ENCODE measurements at places on chromosomes 4 and X. TPM values are rescaled to one million over a fixed set of nuclear protein-coding genes. Genes with fewer than 3 reads are reported as not detected.

DNA sequence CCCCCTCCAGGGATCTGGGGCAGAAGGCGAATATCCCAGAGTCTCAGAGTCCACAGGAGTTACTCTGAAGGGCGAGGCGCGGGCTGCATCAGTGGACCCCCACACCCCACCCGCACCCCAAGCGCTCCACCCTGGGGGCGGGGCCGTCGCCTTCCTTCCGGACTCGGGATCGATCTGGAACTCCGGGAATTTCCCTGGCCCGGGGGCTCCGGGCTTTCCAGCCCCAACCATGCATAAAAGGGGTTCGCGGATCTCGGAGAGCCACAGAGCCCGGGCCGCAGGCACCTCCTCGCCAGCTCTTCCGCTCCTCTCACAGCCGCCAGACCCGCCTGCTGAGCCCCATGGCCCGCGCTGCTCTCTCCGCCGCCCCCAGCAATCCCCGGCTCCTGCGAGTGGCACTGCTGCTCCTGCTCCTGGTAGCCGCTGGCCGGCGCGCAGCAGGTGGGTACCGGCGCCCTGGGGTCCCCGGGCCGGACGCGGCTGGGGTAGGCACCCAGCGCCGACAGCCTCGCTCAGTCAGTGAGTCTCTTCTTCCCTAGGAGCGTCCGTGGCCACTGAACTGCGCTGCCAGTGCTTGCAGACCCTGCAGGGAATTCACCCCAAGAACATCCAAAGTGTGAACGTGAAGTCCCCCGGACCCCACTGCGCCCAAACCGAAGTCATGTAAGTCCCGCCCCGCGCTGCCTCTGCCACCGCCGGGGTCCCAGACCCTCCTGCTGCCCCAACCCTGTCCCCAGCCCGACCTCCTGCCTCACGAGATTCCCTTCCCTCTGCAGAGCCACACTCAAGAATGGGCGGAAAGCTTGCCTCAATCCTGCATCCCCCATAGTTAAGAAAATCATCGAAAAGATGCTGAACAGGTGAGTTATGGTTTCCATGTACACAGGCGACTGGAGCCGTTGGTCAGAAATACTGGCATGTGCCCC, at the start of gene CXCL1:
CXCL1 (plus strand) TSS at position 264 of the 926 bp plus-strand sequence; CDS start at position 342, 78 bp downstream.
- DNase-seq = peak; percentile 66

- no peak for DNase-seq
Observed at GRCh38 chrX:12894074-12895030, 12.1 kb upstream of the TLR8 start.

The UNC5C gene
- total RNA-seq = 9.8 TPM

The HSFX2 gene
- total RNA-seq = not detected

GRCh38 chr4:59540311-59540710, 1659.8 kb upstream of the ADGRL3 start:
- DNase-seq = no peak

The MID2 gene
- total RNA-seq = 52.2 TPM

The CNKSR2 gene
- total RNA-seq = 2.7 TPM

GRCh38 chr4:121675715-121676114, 21.1 kb downstream of the ANXA5 start:
- DNase-seq = no peak

The CT45A2 gene
- total RNA-seq = not detected

The HHIP gene
- total RNA-seq = 2.8 TPM

The CYP2U1 gene
- 6.7 TPM for total RNA-seq

The PRSS12 gene
- 32.6 TPM for total RNA-seq

- DNase-seq = no peak
Observed at GRCh38 chr4:6892190-6892908, 17.3 kb upstream of the TBC1D14 start.

DNA sequence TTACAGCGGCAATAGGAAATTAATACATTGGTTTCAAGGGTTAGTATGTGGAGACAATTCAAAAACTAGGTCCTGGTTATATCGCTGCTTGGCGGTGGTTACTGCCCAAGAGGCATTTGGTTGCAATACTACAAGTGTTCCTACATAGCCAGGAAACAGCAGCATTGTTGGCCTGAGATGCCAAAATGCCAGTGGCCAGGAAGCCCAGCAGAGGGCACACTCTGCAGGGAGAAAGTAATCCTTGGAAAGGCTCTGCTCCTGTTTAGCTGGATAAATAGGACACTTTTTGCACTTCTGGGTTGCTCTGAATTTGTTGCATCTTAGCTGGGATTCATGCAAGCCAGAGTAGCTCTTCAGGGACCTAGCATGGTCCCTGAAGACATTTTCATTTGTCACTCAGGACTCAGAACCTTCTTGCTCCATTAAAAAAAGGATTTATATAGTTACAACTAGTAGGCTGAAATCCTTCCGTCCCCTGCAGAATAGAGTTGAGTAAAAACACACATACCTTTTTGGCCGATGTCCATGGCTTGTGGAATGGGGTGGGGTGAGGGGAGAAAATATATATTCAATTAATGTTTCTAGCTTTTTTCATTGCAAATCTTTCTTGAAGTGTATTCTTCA, 8.1 kb upstream of the GPR119 start:
- peak; percentile 28 for DNase-seq

GRCh38 chr4:65046192-65047133, 623.8 kb downstream of the EPHA5 start:
- peak; percentile 40 for DNase-seq

- DNase-seq = no peak
Observed at GRCh38 chrX:10399043-10399741, 221.2 kb downstream of the MID1 start.

GRCh38 chr4:40484346-40485090, 145.1 kb downstream of the RBM47 start:
- DNase-seq = peak; percentile 48

DNA sequence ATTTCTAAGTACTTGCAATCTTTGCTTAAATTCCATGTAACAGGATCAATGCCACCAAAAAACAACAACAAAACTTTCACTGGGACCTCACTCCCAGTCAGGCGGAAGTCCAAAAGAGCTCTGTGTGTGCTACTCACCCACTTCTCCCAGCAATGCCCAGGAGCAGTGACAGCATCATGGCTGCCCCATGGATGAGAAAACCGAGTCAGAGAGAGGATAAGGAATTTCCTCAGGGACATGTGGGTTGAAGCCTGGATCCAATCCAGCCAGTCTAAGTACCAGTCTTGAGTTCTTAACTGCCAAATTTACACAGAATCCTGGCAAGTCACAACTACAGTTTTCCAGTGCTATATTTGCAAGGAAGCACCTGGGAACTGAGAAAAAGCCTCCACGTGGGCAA, 64.5 kb downstream of the STX18 start:
- no peak for DNase-seq

The CLCN4 gene
- 7.0 TPM for total RNA-seq

DNA sequence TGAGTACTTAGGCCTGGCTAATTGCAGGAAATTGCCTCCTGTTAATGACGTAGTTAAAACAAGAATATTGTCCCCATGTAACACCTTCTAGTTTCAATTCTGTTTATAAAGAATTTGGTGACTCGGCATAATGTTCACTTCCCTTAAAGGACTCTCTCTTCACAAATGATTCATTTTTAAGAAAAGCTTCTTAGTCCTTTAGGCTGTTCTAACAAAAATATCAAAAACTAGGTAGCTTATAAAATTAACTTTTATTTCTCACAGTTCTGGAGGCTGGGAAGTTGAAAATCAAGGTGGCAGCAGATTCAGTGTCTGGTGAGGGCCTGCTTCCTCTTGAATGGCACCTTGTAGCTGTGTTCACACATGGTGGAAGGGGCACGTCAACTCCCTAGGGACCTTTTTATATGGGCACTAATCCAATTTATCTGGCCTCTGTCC, 23.8 kb downstream of the COL25A1 start:
- no peak for DNase-seq

- DNase-seq = no peak
Observed at GRCh38 chr4:123125477-123125876, 203.1 kb upstream of the NUDT6 start.

The ARR3 gene
- total RNA-seq = not detected

The SLITRK2 gene
- total RNA-seq = under 0.01 TPM

The GDPD2 gene
- total RNA-seq = 0.17 TPM

DNA sequence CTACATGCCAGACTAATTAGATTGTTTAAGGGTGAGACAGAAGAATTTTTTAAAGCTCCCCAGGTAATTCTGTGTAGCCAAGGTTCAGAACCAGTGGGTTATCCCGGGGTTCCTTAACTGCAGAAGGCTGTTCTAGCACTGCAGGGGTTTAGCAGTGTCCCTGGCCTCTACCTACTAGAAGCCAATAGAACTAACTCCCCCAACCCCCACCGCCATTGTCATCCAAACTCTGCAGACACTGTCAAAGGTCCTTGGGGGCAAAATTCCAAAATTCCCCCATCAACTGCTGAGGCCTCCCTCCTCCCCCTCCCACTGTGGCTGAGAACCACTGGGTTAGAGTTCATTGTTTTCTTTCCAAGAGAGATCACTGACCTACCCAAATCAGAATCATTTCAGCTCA, 66.4 kb downstream of the MOSPD2 start:
- DNase-seq = no peak

GRCh38 chrX:20829665-20830491, 544.3 kb upstream of the CNKSR2 start:
- peak; percentile 54 for DNase-seq

GRCh38 chr4:40423735-40424134, 88.6 kb downstream of the CHRNA9 start:
- DNase-seq = no peak

DNA sequence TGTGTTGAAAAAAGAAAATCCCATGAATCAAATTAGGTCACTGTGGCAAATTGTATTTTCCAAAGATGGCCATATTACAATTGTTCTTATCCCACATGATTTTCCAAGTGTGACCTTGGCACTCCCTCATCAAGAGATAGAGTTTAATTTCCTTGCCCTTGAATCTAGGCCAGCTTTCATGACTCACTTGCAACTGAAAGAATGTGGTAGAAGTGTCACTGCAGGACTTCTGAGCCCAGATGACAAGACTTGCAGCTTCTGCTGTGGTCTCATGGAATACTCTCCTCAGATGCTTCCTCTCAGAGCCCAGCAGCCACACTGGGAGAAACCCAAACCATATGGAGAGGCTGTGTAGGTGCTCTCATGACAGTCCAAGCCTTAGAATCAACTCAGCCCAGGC, 139.0 kb downstream of the ADAMTS3 start:
- no peak for DNase-seq

The PDE5A gene
- total RNA-seq = 4.3 TPM

- no peak for DNase-seq
Observed at GRCh38 chrX:136865270-136866158, 15.0 kb downstream of the RBMX start.

DNA sequence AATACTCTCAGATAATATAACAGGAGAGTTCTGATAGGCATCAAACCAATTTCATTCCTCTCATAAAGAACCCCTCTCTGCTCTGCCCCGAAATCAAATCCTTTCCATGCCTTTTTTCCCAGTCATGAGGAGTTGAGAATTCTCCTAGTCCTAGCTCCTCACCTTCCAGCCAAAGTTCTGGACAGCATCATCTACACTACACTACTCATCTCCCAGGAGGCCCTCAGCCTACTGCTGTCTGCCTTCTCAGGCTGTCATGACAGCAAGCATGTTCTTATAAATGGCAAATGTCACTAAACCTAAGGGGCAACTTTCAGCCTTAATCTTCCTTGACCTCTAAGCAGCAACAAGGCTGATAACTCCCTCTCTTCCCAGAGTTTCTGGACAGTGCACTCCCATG, 26.6 kb downstream of the MAPK10 start:
- no peak for DNase-seq

GRCh38 chr4:56619160-56619559, 61.9 kb downstream of the HOPX start:
- DNase-seq = peak; percentile 8

GRCh38 chr4:132763465-132763864, 385.6 kb upstream of the PCDH10 start:
- DNase-seq = no peak

The VCX gene
- not detected for total RNA-seq

DNA sequence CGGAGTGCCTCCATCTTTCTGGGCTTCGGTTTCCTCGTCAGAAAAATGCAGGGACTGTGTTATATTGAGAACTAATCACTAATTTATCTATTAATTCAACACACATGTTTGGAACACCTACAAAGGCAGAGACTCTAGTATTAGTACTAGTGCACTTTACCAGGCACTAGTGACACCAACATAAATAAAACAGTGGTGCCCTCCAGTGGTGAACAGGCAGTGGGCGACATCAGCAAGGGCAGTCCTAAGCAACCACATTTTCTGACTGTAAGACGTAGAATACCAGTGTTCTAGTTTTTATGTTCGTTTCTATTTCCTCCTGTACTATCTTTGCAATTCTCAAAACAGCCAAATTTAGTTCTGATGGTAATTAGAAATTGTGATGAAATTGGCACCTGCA, 69.1 kb upstream of the UCP1 start:
- DNase-seq = no peak

DNA sequence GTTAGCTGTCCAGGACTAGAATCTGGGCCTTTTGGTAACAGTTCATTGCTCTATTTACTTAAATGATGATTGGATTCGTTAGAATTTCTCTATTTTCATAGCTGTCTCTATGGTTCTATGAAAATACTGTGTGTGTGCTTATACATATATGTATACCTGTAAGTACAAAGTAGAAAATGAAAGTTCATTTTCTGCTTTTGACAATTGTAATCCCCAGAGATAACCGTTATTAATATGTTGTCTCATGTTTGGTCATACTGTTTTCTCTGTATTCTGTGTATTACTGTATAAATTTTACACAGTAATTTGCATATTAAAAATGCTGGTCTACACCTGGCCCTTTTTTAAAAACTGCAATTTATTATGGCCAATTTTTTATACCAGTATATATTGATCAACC, 55.4 kb downstream of the CLCN3 start:
- no peak for DNase-seq

DNA sequence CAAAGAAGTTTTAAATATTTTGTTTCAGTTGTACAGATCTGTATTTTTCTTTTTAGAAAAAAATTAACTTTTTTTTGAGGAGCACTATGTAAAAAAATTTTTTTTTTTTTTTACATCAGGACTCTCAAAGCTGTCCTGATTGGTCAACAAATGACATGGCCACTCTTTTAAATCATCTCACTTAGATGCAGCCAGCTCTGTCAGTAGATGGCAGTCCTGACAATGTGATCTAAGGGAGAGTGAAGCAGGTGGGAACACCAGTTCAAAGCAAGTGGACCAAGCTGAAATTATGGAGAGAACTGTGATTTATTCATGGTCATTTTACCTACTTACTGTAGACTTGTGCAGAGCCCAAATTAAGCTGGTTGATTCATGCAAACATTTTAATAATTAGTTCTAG, 174.7 kb upstream of the GPRIN3 start:
- peak; percentile 39 for DNase-seq

DNA sequence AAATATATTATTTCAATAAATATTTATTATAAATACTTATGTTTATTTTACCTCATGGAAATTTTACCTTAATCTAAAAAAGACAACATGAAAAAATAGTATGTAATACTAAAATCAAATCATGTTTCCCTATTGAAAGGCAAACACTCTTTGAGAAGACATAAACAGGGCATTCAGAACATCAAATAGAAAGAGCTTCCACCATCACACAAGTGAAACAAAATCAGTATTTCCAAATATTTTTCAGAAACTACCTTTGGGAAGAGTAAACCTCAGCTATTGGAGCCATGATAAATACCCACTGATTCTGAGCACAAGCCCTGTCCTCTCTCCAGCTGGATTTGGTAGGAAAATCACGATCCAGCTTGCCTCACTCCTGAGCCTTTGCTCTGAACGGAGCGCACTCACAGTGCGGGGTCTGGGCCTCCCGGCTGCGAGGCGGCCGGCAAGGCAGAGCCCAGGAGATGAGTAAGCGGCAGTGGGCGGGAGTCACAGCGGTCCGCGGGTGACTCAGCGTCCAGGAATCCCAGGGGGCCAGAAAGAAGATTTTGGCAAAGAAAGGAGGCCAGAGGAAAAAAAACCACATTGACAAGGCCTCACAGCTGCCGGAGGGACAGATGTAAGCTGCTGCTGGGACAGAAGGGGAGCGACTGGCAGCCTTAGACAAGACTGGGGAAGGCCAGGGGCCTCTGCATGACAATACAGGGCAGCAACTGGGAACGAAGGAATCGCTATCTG, 14.7 kb upstream of the ANXA5 start:
- peak; percentile 87 for DNase-seq

Data from mammary epithelial cell (primary cell).